CD8-positive, alpha-beta memory T cell (primary cell): ENCODE measurements at places on chromosomes 5 and 9. TPM values are rescaled to one million over a fixed set of nuclear protein-coding genes. Genes with fewer than 3 reads are reported as not detected.

GRCh38 chr5:20611620-20612019 lies 623.6 kb upstream of the CDH18 start:
- H3K27me3 ChIP-seq, result no peaks in the 10 kb centered on the region
- no peak overlapping the region for H3K27ac ChIP-seq
- no peaks in the 10 kb centered on the region for H3K4me1 ChIP-seq

GRCh38 chr5:9920697-9921096 lies 290.5 kb upstream of the TAS2R1 start:
- no peak for DNase-seq
- H3K27ac ChIP-seq, result no peak overlapping the region
- H3K36me3 ChIP-seq, result no peaks in the 10 kb centered on the region

PCDHA7 gene
- total RNA-seq, result not detected

SPATA31A3 gene
- not detected for total RNA-seq

DNA sequence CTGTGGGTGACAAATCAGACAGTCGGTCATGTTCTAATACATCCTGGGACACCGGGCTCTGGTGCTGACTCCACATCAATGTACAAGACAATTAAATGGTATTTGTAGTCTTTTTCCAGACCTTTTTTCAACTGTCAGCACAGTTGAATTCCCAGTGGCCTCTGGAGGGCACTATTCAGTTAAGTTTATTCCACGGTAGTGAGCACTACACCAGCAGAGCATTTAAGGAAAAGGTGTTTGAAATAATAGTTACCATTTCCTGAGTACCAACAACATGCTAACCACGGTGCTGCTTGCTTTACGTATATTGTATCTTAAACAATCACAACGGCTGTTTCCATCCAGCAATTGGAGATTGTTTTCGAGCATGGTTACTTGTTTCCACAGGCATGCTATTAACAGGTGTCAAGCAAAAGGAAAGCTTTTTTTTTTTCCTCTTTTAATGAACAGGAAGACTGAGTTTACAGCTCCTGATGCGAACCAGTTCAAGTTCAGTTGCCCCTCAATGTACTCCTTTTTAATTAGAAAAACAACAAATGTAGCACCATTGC lies 186.7 kb downstream of the PDZD2 start:
- DNase-seq, result no peak
- H3K4me1 ChIP-seq, result no peaks in the 10 kb centered on the region
- H3K27me3 ChIP-seq, result no peaks in the 10 kb centered on the region
- H3K27ac ChIP-seq, result no peak overlapping the region

PLAC8L1 gene
- total RNA-seq, result 0.96 TPM

EDIL3 gene
- total RNA-seq, result not detected

- no peaks in the 10 kb centered on the region for H3K36me3 ChIP-seq
- H3K4me3 ChIP-seq, result no peak overlapping the region
- no peaks in the 10 kb centered on the region for H3K27me3 ChIP-seq
- no peaks in the 10 kb centered on the region for H3K4me1 ChIP-seq
- no peak overlapping the region for H3K27ac ChIP-seq
Observed at GRCh38 chr9:119050281-119050680, 319.0 kb downstream of the BRINP1 start.

GLDC gene
- total RNA-seq, result 3.1 TPM

DNA sequence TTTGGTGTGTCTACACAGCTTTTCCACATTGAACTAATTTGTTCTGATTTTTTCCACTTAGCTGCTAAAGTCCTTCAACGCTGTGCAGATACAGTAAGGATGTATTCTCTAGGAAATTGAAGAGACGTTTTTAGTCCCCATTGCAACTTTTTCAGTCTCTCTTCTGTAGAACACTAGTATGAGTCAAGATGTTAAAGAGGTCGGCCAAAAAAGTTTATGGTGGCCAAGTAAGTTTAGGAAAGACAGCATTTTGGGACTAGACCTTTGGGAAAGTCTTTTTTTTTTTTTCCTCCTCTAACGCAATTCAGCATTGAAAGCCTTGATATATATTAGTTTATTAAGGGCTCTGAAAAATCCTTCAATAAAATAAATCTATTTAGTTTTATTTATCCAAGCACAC lies 243.5 kb upstream of the FBXL7 start:
- DNase-seq, result no peak
- H3K27ac ChIP-seq, result no peak overlapping the region
- H3K27me3 ChIP-seq, result no peaks in the 10 kb centered on the region
- no peaks in the 10 kb centered on the region for H3K36me3 ChIP-seq
- no peaks in the 10 kb centered on the region for H3K4me1 ChIP-seq

FAM53C gene
- total RNA-seq, result 32.2 TPM

AK1 gene
- total RNA-seq, result 15.8 TPM

KIF3A gene
- total RNA-seq, result 21.1 TPM

GRCh38 chr9:99173570-99174504 lies 47.9 kb downstream of the ALG2 start:
- no peak for DNase-seq
- H3K36me3 ChIP-seq, result no peaks in the 10 kb centered on the region
- H3K27ac ChIP-seq, result no peak overlapping the region
- H3K4me3 ChIP-seq, result no peak overlapping the region
- no peaks in the 10 kb centered on the region for H3K4me1 ChIP-seq

HAPLN1 gene
- total RNA-seq, result not detected

KIF20A gene
- 29.3 TPM for total RNA-seq

DNA sequence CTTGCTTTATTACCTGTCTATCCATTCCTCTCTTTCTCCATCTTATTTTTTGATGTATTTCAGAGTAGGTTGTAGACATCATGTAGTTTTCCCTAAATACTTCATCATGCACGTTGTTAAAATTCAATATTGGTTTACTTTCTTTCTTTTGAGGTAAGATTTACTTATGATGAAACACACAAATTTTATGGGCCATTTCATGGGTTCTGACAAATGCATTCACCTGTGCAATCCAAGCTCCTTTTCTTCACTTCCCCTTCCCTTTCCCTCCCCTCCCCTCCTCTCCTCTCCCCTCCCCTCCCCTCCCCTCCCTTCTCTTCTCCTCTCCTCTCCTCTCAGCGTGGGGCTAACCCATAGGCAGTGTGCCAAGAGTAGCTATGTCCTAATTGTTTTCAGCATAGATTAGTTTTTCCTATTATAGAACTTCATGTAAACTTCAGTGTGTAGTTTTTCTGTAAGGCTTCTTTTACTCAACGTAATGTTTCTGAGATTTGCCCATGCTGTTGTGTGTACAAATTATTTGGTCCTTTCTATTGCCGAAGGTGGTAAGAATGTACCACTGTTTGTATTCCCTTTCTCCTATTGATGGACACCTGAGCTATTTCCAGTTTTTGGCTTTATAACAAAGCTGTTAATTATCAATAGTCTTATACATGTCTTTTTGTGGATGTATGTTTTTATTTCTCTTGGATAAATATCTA lies 92.9 kb upstream of the CLINT1 start:
- H3K27me3 ChIP-seq, result no peaks in the 10 kb centered on the region

CDH10 gene
- total RNA-seq, result not detected

SCGB3A2 gene
- not detected for total RNA-seq

RASGEF1C gene
- total RNA-seq, result not detected

- no peak overlapping the region for H3K4me3 ChIP-seq
- no peak for DNase-seq
- H3K4me1 ChIP-seq, result no peaks in the 10 kb centered on the region
- H3K27ac ChIP-seq, result no peak overlapping the region
Observed at GRCh38 chr5:94595281-94595840, 23.0 kb downstream of the KIAA0825 start.

GRCh38 chr5:170296935-170297588 lies 515 bp downstream of the LCP2 start:
- no peaks in the 10 kb centered on the region for H3K27me3 ChIP-seq
- H3K4me3 ChIP-seq, result peak overlapping the region; percentile 100
- H3K4me1 ChIP-seq, result peaks cover 70% of the 10 kb centered on the region
- DNase-seq, result no peak
